ENCODE measurements at places on chromosomes 13 and 19.

DNA sequence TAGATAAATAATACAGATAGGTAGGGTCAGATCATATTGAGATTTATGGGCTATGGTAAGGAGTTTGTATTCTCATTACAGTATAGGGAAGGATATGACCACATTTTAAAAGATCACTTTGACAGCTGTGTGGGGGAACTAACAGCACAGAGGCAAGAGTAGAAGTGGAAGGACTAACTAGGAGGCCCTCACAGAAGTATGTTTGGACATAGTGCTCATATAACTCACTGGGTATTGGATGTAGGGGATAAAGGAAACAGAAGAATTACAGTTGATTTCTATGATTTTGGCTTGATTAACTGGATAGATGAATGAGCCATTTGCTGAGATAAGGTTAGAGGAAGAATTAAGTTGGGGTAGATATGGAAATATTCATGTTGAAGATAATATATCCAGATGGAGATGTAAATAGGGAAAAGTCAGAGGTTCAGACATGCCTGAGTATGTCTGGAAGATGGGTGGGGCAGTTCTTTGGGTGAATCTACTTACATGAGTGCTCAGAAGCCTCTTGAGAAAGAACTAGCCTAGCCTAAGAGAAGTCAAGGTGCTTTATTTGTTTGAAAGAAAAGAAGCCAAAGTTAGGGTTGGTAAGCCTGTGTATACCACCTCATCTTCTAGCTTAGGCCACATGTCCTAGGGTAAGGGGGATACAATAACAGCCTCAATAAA, 133.4 kb downstream of the NDFIP2 start:
- no peak for DNase-seq

- no peak for DNase-seq
These were observed 5.0 kb downstream of the MLLT1 start for GRCh38 chr19:6274756-6275155.

DNA sequence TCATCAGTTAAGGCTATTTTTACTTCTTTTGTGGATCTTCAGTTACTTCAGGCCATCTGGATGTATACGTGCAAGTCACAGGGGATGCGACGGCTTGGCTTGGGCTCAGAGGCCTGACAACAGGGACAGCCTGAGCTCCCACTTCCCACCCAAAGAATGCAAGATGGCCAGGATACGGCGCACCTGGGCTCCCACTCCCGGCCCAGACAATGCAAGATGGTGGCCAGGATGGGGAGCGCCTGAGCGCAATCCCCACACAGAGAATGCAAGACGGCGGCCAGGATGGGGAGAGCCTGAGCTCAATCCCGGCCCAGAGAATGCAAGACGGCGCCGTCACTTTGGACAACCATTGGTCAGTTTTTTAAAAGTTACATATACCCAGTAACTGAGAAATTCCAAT, 25.3 kb upstream of the MIER2 start:
- no peak for DNase-seq

- no peak for DNase-seq
These were observed 446.0 kb downstream of the FOXO1 start for GRCh38 chr13:40220299-40220935.
